ENCODE measurements at places on chromosomes 12 and 14.

DNA sequence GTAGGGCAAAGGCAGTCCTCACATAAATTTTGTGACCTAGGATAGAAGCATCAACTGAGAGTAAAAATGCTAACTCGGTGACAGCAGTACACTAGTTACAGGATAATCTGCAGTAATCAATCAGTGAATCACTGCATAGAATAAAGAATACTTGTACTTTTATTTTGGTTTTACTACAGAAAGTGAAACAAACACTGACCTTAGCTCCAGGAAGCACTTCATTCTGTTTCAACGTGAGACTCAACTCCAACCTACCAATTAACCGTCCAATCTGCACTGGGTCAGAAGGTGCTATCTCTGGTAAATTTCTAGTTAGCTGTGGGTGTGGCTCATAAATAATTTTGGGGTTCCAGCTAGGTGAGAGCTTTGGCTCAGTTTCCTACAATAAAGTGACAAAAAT is 21.8 kb downstream of the ATG2B start:
- no peak for DNase-seq

DNA sequence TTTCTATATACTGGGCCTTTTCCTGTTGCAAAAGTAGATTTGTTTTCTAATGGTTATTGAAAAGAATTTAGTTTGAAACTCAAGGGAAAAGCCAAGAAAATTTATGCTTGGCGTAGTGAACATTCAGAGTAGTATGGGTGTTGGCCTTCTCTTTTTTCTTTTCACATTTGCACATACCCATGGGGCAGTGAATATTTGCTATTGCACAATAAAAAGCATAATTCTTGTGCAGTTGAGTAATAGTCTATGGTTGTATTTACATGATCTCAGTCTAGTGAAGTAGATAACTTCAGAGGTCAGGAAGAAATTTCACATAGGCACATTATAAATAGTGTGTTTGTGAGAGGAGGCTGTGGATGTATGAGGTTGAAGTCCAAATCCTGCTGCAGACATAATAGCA is 158.1 kb downstream of the FLRT2 start:
- no peak for DNase-seq

- DNase-seq = no peak
Measured at GRCh38 chr12:12881151-12881909, 10.0 kb upstream of the GPRC5A start.

DNA sequence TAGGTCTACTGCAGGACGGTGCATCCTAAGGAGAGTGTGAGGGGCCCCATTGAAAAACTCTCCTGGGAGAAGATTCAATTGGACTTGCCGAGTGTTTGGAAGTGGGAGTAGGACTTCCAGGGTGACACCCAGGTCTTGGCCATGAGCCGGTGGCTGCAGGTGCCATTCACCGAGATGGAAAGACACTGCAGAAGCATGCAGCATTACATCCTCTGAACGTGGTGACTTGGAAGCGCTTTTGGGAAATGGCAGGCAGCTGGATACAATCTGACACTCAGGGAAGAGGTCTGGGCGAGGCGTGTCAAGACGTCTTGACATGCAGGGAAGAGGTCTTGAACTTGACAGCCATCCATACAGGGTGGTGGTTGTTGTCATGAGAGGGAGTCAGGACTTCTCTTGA is 126.9 kb downstream of the PAPOLA start:
- no peak for DNase-seq

GRCh38 chr12:62347922-62348650 is 87.9 kb downstream of the USP15 start:
- DNase-seq = no peak

- DNase-seq = no peak
Measured at GRCh38 chr12:55659486-55660385, 23.0 kb downstream of the OR10P1 start.

DNA sequence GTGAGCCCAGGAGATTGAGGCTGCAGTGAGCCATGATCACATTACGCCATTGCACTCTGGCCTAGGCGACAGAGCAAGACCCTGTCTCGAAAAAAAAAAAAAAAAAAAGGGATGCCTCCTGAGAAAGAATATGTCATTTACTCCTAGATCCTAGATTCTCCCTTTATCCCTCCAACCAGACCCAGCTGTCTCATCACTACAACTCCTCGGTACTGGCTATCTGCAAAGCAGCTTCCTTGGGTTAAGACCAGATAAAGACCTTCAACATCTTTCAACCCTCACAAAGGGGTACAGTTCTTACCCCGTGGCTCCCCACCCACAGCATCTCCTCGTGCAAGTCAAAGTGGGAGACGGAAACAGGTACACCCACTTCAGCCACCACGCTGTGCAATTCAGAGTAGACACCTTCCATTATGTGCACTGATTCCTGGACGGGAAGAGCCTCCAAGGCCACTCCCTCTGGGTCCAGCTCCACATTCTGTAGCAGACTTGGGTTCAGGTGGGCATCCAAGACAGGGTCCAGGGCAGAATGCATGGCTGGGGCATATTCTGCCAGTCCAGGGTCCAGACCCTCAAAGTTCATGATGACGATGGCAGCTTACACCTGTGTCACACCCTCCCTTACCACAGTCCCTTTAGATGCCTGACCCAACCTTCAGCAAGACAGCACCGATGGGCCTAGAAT is 1.1 kb downstream of the PAN2 start:
- no peak for DNase-seq

All from stimulated activated CD4-positive, alpha-beta T cell treated with anti-CD3 and anti-CD28 coated beads, Interleukin-15, amount 100 ng/mL, for 1 hour (primary cell).